Activated effector memory CD4-positive, alpha-beta T cell treated with Interleukin-2 at 50 U/mL for 16 hours (primary cell): ENCODE measurements at places on chromosomes 7 and 10.

DNA sequence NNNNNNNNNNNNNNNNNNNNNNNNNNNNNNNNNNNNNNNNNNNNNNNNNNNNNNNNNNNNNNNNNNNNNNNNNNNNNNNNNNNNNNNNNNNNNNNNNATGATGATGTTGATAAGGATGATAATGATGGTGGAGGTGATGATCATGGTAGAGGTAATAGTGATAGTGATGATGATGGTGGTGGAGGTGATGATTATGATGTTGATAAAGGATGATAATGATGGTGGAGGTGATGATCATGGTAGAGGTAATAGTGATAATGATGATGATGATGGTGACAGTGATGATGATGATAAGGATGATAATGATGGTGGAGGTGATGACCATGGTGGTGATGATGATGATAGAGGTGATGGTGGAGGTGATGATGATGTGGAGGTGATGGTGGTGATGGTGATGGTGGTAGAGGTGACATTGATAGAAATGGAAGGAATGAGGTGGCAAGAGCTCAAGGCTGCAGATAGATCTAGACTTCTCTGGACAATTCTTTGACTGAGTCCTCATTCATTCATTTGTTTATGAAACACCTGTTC lies 47.8 kb downstream of the FAM20C start:
- DNase-seq, result no peak

DNA sequence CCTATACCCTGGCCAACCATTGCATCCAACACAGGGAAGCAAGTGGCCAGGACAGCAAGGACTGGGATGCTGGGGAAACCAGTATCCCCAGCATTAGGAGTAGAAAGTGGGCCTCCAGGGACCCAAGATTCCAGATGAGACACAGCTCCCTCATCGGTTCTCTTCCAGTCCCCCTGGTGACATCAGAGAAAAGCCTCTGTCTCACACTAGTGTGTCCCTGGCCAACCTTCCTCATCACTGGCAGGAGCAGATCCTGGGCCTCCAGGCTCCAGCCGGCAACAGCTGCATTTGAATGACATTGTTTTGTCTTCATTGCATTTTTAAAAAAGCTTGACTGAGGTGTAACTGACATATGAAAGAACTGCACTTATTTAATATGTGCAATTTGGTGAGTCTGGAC lies 177.3 kb upstream of the LYZL2 start:
- DNase-seq, result no peak

DNA sequence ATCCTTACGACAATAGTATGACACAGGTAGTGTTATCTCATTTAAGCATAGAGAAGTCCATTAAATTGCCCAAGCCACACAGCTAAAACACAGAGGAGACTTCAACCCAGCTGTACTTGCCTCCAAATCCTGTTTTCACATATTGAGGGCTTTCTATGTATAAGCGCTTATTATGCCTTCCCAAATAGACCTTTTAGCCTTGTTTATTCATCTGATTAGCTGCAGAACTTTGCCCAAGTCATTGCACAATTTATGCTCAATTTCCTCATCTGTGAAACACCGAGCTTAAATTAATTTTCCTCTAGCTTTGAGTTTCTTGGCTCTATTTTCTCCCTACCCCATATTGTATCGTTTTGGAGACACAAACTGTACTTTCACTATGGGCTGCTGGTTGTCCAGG lies 15.5 kb downstream of the NPS start:
- DNase-seq, result no peak

- DNase-seq, result no peak
Measured at GRCh38 chr7:2979201-2979631, 64.5 kb downstream of the CARD11 start.

- DNase-seq, result no peak
Measured at GRCh38 chr10:130454543-130455000, 318.4 kb downstream of the GLRX3 start.

- DNase-seq, result no peak
Measured at GRCh38 chr7:75983471-75984129, 10.8 kb downstream of the TMEM120A start.

GRCh38 chr7:1670894-1671593 lies 967 bp downstream of the ELFN1 start:
- DNase-seq, result no peak

DNA sequence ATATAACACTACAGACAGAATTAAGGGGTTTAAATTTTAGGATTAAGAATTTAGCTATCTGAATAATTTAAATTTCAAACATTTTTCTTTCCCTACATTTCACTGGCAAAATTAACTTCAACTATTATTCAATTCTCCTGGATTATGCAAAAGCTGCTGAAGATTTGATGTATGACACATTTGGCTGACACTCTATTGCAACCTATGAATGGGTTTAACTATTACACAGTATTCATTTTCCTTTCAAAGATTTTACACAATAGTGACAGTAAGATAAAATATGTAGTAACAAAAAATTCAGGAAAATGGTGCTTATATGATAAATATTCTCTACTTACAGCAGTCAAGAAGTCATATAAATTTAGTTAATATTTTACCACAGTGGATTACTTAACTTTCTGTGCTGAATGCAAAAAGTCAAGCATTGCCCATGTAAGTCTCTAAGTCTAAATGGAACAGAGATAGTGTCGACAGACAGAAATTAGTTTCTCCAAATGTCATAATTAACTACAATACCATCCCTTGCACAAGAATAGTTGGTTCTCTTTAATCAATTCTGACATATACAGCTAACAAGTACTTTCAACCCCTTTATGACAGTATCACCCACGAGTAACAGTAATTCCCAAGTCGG lies 194.1 kb upstream of the FRMD4A start:
- no peak for DNase-seq

GRCh38 chr10:50387007-50387731 lies 135.9 kb upstream of the ASAH2 start:
- no peak for DNase-seq

GRCh38 chr7:36047091-36047658 lies 105.9 kb upstream of the EEPD1 start:
- no peak for DNase-seq

GRCh38 chr10:69327463-69328379 lies 49.4 kb downstream of the HK1 start:
- no peak for DNase-seq

GRCh38 chr10:113961182-113962031 lies 82.3 kb upstream of the ADRB1 start:
- peak; percentile 56 for DNase-seq

- DNase-seq, result no peak
Measured at GRCh38 chr7:22587322-22587721, 87.3 kb upstream of the STEAP1B start.

GRCh38 chr10:71268247-71268691 lies 50.8 kb upstream of the SLC29A3 start:
- no peak for DNase-seq

DNA sequence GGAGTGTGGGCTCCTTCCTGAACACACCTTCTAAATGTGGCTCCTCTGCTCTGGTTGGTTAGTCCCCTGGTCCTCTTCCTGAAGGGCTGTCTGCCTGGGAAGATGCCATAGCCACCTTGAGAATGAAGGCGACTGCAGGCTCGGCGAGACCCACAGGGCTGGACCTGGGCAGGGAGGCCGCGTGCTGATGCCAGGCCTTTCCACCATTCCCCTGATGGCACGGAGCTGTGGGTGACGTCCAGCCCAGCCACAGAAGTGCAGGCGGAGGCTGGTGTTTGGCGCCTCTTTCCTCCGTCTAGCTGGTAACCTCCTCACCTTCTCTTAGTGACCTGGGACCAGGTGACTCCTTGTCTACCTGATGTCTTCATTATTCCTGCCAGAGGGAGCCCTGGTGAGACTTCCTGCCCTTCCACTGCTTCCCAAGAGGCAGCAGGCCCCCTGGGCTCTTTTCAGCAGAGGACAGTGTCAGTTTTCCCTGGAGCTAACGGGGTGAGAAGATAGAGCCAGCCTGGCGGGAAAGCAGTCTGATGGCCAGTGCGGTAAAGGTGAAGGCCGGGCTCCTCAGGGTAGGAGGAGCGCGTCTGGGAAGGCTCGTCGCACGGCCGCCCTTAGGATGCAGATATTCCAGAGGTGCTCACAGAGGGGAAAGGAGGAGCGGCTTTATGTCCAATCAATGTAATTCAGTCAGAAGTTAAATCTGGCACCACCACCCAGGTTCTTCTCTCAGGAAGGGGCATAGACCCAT lies 34.9 kb downstream of the GBX1 start:
- no peak for DNase-seq

DNA sequence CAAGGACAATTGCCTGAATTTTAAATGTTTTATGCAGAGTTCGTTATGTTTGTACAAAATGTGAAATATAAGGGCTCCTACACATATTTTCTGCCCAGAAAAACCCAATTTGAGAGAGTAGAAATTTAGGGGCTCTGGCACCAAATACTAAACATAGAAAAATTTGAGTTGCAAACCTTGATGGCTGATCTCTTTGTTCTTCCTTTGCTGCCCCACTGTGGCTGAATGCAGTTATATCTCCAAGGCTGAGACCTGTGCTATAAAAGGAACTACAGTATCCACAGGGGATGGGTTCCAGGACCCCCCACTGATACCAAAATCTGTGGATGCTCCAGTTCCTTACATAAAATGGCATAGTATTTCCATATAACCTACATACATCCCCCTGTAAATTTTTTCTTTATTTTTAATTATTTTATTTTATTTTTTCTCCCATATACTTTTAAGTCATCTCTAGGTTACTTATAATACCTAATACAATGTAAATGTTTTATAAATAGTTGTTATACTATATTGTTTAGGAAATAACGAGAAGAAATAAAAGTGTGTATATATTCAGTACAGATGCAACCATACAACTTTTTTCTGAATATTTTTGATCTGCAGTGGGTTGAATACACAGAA lies 22.5 kb downstream of the CFAP43 start:
- no peak for DNase-seq

- DNase-seq, result no peak
Measured at GRCh38 chr10:132332433-132332754, 401 bp downstream of the LRRC27 start.

- no peak for DNase-seq
Measured at GRCh38 chr10:23413629-23414089, 25.2 kb upstream of the OTUD1 start.

DNA sequence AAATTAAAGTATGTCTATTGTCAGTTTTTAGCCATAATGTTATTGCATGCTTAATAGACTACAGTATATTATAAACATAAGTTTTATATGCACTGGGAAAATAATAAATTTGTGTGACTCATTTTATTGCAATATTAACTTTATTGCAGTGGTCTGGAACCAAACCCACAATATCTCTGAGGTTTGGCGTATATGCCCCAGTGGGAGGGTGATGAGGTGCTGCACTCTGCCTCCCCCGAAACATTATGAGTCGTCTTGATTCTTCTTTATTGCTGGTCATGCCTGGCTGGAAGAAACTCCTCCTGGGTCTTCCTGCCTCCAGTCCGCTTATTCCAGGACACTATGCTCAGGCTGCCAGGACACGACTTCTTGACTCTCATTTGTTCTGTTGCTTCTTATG lies 88.4 kb downstream of the MTPN start:
- DNase-seq, result no peak

DNA sequence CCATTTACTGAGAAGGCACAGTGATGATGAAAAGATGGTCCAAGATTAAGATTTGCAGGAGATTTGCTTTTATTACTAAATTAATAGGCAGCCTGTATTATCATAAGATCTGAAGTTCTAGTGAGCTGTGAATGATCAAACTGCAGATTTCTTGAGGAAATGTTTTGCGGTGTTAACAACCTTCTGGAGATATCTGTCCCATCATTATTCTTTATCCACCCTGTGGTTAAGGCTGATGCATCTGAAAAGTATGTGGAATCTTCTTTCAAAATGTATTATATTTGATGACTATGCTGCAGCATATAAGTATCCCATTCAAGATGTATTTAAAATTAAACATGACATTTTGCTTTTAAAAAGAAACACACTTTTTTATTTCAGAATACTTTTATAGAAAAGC lies 150.3 kb downstream of the POLR1F start:
- no peak for DNase-seq

- no peak for DNase-seq
Measured at GRCh38 chr10:118110750-118111149, 64.0 kb upstream of the RAB11FIP2 start.

DNA sequence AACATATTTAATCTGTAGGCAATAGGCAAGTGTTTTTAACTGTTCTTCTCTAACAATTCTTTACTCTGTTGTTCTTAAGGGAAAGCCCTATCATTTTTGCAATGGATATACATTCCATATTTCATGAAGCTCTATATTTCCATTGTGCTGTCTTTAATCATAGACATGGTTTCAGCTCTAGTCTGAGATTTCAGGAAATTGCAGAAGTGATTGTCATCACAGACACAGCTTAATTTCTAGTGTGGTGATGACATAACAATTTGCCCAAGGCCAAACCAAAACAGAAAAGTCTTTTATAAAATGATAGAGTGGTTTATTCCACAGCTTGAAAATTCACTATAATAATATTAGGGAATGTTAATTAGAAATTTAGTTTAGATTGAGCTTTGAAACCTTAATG lies 494.1 kb upstream of the SEMA3A start:
- DNase-seq, result no peak

DNA sequence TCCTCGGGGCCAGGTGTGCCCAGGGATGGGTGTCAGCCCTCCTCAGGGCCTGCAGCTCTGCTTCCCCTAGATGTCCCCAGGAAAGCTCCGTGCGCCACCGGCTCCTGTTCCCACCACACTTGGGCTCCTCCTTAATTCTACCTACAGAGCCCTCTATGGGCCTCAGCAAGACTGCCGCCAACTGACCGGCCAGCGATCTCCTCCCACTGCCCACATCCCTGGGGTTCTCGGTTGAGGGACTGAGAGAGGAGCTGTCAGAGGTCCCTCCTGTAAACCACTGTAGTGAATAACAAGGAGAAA lies 5.3 kb upstream of the LDB3 start:
- no peak for DNase-seq

GRCh38 chr10:17954861-17955260 lies 3.1 kb downstream of the SLC39A12 start:
- no peak for DNase-seq
